Mucosa of gallbladder (tissue), 1 donor: ENCODE measurements at places on chromosomes 3 and 15.

DNA sequence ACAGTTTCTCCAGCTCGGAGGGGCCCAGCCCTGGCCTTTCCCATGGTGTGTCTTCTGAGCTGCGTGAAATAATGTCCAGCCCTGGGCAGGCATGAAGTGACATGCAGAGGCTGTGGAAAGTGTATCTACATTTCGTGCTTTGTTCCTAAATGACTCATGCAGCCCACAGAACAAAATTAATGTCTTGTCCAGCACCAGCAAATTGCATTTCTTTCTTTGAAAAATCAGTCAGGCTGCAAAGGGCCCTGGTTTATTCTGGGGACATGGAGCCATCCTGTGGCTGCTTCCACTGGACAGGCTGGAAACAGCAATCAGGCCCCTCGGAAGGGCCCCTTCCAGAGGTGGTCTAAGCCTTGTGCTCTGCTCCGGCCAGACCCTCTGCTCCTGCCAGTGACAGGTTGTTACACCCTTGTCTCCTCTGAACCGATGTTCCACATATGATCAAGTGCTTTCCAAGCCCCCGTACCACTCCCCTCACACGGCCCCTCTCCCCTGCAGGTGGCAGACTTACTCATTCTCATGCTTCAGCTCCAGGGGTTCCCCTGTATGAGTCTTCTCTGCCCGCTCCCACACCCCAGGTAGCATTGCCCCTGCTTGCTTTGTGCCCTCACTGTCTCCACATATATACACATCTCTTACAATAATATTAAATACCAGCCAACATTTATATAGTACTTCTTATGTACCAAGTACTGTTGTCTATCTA is 33.7 kb downstream of the CRYGS start:
- no peak for DNase-seq

DNA sequence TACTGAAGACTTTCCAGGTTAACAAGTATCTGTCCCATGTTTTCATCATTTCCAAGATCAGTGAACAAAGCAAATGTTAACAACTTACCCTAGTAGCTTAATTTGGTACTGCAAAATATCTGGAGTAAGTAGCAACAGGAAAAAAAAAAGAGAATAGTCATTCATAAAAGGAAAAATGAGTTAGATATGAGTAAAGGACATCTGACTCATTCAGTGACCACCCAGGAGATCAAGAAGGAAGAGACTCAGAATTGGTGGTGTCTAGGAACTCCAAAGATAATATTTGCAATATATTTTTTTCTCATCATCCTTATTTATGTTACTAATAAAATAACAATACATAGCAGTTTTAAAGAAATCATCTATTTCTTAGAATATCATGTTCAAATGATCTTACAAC is 253.8 kb upstream of the COL8A1 start:
- no peak for DNase-seq

- no peak for DNase-seq
These were observed 283.6 kb downstream of the UACA start for GRCh38 chr15:70479785-70480184.

DNA sequence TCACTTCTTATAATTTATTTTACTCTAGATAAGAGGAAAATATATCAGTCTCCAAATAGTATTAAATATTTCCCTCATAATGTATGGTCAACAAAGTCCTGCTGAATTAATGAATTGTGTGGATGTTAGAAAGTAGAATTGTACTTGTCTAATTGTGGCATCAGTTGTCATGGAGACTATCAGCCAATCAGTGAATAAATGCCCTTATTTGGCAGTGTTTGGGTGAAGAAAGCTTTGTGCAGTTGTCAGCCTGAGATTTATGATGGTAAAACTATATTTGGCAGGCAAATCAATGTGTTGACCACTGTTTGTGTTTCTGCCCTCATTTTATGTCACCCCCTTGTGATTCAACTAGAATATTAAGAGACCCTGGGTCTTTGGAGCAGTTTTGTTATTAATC is 293.6 kb upstream of the MDFIC2 start:
- DNase-seq, result no peak

DNA sequence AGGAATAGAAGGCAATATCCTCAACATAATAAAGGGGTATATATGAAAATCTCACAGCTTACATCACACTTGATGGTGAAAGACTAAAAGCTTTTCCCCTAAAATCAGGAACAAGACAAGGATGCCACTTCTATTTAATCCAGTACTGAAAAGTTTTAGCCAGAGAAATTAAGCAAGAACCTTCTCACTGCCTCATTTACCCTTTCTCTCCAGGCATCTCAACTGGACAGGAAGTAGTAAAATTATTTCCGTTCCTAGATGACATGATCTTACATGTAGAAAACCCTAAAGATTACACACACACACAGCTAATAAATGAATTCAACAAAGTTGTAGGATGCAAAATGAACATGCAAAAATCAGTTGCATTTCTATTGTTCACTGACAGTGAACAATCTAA is 11.2 kb downstream of the SCAP start:
- DNase-seq, result no peak

- DNase-seq, result no peak
These were observed 7.0 kb upstream of the AHSG start for GRCh38 chr3:186605561-186606545.

DNA sequence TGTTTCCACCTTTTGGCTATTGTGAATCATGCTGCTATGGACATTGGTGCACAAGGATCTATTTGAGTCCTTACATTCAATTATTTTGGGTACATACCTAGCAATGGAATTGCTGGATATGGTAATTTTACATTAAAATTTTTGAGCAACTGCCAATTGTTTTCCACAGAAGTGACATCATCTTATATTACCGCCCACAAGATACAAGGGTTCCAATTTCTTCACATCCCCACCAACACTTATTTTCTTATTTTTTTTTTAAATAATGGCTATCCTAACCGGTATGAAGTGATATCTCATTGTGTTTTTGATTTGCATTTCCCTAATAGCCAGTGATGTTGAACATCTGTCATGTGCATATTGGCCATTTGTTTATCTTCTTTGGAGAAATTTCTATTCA is 22.5 kb upstream of the NPTN start:
- no peak for DNase-seq

DNA sequence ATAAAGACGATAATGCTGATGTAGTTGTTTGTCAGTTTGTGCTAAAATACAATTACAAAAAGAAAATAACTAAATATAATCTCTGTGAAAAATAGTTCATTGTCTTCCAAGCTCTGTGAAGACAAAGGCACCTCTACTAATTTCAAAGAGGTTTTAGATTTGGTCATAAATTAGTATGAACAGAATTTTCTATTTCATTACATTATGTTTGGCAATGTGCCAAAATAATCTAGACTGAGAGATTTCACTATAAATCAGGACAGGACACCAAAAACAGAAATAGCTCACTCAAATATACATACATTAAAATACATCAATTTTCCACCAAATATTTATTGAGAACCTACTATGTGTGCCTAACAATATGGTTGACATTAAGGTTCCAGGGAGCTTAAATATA is 264.9 kb upstream of the CCDC54 start:
- DNase-seq, result no peak

DNA sequence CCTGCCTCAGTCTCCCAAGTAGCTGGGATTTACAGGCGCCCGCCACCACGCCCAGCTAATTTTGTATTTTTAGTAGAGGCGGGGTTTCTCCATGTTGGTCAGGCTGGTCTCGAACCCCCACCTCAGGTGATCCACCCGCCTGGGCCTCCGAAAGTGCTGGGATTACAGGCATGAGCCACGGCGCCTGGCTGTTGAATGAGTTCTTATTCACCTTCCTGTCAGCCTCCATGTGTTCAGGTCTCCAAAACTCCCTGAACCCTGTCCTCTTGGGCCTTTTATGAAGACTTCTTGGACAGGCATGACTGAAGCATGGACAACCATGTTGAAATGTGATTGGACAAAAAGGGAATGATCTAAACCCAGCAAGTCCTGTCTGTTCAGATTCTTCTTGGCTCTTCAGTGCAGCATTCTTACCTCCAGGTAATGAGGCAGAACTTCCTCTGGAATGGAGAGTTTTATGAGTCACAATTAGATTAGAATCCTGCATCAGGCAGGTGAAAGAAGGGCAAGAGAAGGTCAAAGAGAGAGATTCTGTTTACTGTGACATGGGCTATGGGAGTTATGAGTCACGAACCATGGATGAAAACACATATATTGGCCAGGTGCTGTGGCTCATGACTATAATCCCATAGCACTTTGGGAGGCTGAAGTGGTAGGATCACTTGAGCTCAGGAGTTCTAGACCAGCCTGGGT is 23.1 kb upstream of the EIF4A2 start:
- DNase-seq, result no peak

GRCh38 chr15:45457641-45458539 is 64.7 kb downstream of the SLC30A4 start:
- DNase-seq, result peak; percentile 87

GRCh38 chr3:128992926-128993460 is 883 bp downstream of the CFAP92 start:
- DNase-seq, result no peak

DNA sequence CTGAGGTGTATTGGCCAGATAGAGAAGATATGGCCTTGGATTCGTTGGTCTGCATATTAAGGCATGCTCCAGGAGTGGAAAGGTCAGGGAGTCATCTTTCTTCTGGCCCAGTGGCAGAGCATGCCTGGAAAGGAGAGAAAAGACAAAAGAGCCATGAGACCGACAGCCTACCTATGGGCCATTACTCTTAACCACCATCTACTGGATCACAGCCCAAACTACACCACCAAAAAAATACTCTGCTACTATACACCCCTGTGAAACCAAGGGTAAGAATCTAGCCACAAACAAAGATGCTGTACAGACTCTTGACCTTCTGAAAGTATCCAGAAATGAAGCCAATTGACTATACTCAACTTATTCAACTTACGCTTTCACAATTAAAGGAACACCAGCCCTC is 96.1 kb upstream of the PLSCR5 start:
- no peak for DNase-seq

DNA sequence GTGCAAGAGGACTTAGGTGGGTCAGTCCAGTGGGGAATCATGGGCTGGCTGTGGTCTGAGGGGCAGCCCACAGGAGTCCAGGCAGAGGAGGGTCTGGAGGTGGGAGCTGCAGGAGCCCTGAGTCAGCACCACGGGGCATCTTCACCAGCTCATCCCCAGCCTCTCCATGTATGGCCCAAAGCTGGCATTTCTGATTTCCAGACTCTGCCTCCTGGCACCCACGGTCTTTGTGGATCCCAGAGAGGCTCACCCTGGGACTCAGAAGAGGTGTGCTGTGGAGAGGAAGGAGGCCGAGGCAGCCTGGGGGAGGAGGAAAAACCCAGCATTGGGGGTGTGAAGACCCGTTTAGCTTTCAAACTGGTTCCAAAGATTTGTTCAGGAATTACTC is 64.5 kb upstream of the KLF13 start:
- no peak for DNase-seq

GRCh38 chr3:73225146-73225855 is 163.8 kb downstream of the EBLN2 start:
- no peak for DNase-seq

GRCh38 chr15:65096481-65097385 is 18.3 kb downstream of the UBAP1L start:
- no peak for DNase-seq

- DNase-seq, result no peak
These were observed 1.6 kb upstream of the MCTP2 start for GRCh38 chr15:94229591-94230369.

- DNase-seq, result no peak
These were observed 230.8 kb downstream of the CLSTN2 start for GRCh38 chr3:140165781-140166180.

GRCh38 chr3:32401556-32402081 is 10.0 kb downstream of the CMTM7 start:
- peak; percentile 73 for DNase-seq

- DNase-seq, result no peak
These were observed 130.4 kb upstream of the IQSEC1 start for GRCh38 chr3:13203398-13204176.

DNA sequence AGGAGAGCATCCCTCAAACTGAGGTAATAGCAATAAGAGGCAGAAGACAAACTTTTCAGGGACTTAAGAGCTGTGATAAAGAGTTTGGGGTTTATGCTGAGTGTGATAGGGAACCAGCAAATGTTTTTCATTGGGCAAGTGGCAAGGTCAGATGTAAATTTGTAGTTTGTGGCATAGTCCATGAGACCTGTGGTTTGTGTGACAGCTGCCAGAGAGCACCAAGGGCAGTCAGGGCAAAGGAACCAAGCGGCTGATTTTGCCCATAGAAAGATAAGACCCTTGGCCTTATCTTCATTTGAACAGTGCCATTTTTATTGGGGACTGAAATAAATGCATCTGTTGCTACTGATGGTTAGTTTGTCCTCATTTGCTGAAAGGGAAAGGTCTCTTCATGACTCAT is 220.3 kb downstream of the LRRN1 start:
- no peak for DNase-seq

DNA sequence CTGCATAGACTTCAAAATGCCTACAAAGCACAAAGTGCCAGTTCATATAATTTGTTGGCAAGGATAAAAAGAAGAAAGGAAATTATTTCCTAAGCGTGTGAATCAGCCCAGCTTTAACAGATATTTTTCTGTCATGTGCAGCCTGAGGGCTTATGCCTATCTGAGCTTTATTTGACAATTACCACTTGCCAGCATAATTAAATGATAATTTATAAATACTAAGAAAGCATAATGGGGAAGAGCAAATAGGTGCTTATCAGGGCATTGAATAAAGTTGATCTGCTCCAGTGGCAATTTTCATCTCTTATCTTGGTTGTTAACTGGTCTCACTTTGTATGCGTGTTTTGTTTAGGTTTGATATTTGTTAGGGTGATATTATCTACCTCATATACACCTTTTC is 313.4 kb upstream of the DNAJC19 start:
- DNase-seq, result no peak

GRCh38 chr15:38538328-38539007 is 26.1 kb downstream of the RASGRP1 start:
- no peak for DNase-seq

GRCh38 chr15:56242576-56243162 is 1.0 kb downstream of the RFX7 start:
- DNase-seq, result no peak

- no peak for DNase-seq
These were observed 21.4 kb downstream of the ACAP2 start for GRCh38 chr3:195421400-195421799.

GRCh38 chr15:48010316-48010715 is 110.5 kb upstream of the SLC24A5 start:
- no peak for DNase-seq

- DNase-seq, result no peak
These were observed 5.2 kb upstream of the GPR176 start for GRCh38 chr15:39925112-39925842.

DNA sequence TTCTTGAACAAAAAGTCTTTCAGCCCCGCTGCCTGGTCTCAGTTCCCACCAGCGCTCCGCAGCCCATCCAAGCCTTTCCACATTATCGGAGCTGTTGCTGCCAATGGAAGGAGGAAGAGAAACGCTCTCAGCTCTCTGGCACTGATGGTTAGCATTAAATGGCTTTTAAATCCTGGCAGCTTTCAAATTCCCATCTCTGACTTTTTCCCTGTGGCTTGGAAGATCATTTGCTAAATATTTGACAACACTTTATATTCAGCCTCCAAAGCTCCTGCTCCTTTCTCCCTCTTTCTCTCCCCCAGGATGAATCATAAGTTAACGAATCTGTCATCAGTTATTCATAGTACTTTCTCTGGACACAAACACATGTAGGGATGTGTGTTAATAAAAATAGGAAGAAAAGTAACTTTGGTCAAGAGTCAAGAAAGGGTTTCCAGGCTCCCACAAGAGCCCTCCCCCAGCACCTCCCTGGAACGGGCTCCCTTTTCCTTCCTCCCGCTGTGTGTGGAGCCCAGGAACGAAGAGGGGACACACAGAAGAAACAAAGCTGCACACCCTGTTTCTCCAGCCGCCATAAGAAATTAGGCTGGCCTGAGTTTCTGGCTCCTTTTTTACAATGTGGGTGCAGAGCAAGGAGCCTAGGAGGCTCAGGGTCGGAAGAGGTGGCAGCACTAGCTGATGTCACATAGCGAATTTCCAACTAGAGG is 47.6 kb upstream of the TSEN2 start:
- no peak for DNase-seq
